Activated T-helper 1 cell treated with anti-CD3 and anti-CD28 coated beads, Interleukin-12 subunit alpha, Interleukin-12 subunit beta, Interleukin-2, Interleukin-4 antibody, amounts not matched to agents 30 ng/mL and 10 ng/mL and 1 ng/mL, durations not matched to agents 14 hours and 24 hours and 36 hours (primary cell): ENCODE measurements at places on chromosomes 1 and 21. TPM values are rescaled to one million over a fixed set of nuclear protein-coding genes. Genes with fewer than 3 reads are reported as not detected.

Gene GBP1
- total RNA-seq: 39.1 and 39.5 TPM in 2 replicates

Gene TMEM82
- not detected in 2 replicates for total RNA-seq

Gene CFHR2
- total RNA-seq: not detected in 2 replicates

Gene MAEL
- total RNA-seq: not detected in 2 replicates

Gene TTF2
- total RNA-seq: 103 and 114 TPM in 2 replicates

Gene EFCAB14
- 67.0 and 70.4 TPM in 2 replicates for total RNA-seq

Gene AVPR1B
- not detected in 2 replicates for total RNA-seq

Gene RAB42
- 0.27 TPM in 1 of 2 replicates, not detected in the other for total RNA-seq
